Prostate gland (tissue), 2 donors: ENCODE measurements at places on chromosomes 1 and 21. TPM values are rescaled to one million over a fixed set of nuclear protein-coding genes. Genes with fewer than 3 reads are reported as not detected.
A peak's percentile ranks its signal among the peaks of the same experiment; 100 is the strongest.

The CD101 gene
- 1.1 TPM for total RNA-seq

The AUNIP gene
- 4.3 TPM for total RNA-seq

- no peaks in the 10 kb centered on the region for H3K36me3 ChIP-seq
- no peak overlapping the region for H3K27ac ChIP-seq
- no peak overlapping the region for H3K4me3 ChIP-seq
- H3K4me1 ChIP-seq: no peaks in the 10 kb centered on the region
Observed at GRCh38 chr21:25811186-25811585, 76.4 kb downstream of the GABPA start.

GRCh38 chr1:110570901-110571300, 35.3 kb downstream of the KCNA2 start:
- no peaks in the 10 kb centered on the region for H3K4me1 ChIP-seq
- no peaks in the 10 kb centered on the region for H3K27me3 ChIP-seq
- DNase-seq: no peak
- H3K36me3 ChIP-seq: no peaks in the 10 kb centered on the region

The BRINP3 gene
- total RNA-seq: 3.0 TPM

DNA sequence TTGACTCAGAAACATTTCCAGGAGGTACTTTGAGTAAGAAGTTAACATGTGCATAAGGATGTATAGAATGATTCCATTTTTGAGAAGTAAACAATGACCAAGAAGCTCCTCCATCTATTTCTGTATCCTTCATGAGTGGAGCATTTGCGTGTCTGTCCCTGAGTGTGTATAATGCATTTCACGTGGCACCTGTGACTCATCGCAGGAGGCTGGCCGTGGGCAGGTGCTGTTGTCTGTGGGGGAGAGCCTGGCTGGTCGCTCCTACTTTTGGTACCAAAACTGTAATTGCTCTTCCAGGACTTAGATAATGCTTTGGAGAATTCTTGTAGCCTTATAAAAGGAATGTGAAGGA, 16.5 kb downstream of the SLC37A1 start:
- H3K27me3 ChIP-seq: no peaks in the 10 kb centered on the region
- H3K4me3 ChIP-seq: no peak overlapping the region
- H3K27ac ChIP-seq: peak overlapping the region; percentile 95

- no peak overlapping the region for H3K27ac ChIP-seq
- no peak overlapping the region for H3K4me3 ChIP-seq
- H3K4me1 ChIP-seq: peaks cover 7% of the 10 kb centered on the region
- no peaks in the 10 kb centered on the region for H3K27me3 ChIP-seq
- H3K36me3 ChIP-seq: no peaks in the 10 kb centered on the region
- no peak for DNase-seq
Observed at GRCh38 chr1:183230413-183230812, 44.3 kb downstream of the LAMC2 start.

The PPFIA4 gene
- 0.50 TPM for total RNA-seq

GRCh38 chr1:58608297-58608696, 31.2 kb upstream of the TACSTD2 start:
- no peaks in the 10 kb centered on the region for H3K36me3 ChIP-seq
- DNase-seq: no peak
- H3K4me1 ChIP-seq: no peaks in the 10 kb centered on the region
- no peak overlapping the region for H3K4me3 ChIP-seq
- H3K27ac ChIP-seq: no peak overlapping the region

DNA sequence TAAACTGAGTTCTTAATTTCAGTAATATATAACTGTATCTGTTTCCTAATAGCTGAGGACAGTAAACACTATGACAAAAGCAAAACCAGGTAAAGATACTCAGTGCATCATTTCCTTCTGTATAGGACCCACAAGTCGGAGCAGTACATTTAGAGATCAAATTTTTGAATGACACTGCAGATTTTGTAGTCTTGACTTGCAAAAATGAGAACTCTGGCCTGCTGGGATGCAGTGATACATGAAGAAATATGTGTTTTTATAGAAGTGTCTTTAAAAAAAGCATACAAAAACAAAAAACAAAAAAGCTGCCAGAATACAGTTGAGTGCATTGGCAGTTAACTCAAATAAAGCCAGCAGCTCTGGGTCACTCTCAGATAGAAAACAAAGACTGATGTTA, 19.0 kb downstream of the GART start:
- H3K36me3 ChIP-seq: peaks cover 3% of the 10 kb centered on the region
- no peak overlapping the region for H3K27ac ChIP-seq
- H3K27me3 ChIP-seq: no peaks in the 10 kb centered on the region
- H3K4me3 ChIP-seq: no peak overlapping the region
- H3K4me1 ChIP-seq: no peaks in the 10 kb centered on the region

- no peaks in the 10 kb centered on the region for H3K27me3 ChIP-seq
- H3K4me1 ChIP-seq: no peaks in the 10 kb centered on the region
- H3K36me3 ChIP-seq: no peaks in the 10 kb centered on the region
- peak overlapping the region; percentile 91 for H3K4me3 ChIP-seq
- DNase-seq: peak; percentile 26
Observed at GRCh38 chr1:243849421-243850201, 432 bp downstream of the AKT3 start.

DNA sequence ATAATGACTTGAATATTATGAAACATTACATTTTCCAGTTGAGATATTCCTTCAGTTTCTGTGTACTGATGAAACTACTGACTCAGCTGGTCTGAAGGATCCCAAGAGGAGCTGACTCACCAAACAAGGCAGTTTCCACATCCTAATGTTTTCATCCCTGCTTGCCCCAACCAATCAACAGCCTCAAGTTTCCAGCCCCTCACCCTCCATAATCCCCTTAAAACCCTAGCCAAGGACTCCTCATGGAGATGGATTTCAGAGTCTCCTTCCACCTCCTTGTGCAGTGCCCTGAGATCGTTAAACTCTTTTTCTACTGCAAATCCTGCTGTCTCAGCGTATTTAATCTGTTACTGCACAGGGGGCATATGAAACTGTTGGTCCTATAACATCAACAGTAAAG, 83.1 kb upstream of the HAO2 start:
- H3K36me3 ChIP-seq: no peaks in the 10 kb centered on the region
- no peaks in the 10 kb centered on the region for H3K27me3 ChIP-seq
- H3K4me3 ChIP-seq: no peak overlapping the region
- DNase-seq: no peak
- H3K27ac ChIP-seq: no peak overlapping the region

DNA sequence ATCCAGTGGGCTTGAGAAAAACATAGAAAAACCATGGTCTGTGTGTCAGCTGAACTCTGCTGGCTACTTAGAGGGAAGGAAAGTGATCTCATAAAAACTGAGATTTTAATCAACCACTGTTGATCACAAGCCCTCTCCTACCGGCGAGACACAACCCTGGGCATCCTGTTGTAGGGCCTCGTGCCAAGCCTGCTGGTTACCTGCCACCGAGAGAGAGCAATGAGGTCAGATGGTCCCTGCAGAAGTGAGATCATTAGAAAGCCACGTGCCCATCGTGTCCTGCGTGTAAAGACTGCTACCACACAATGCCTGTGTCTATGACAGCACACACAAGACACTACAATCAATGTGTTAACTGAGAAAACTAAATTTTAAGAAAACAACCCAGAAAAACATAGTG, 41.7 kb upstream of the GPR153 start:
- no peak overlapping the region for H3K4me3 ChIP-seq
- no peaks in the 10 kb centered on the region for H3K4me1 ChIP-seq
- no peak for DNase-seq

DNA sequence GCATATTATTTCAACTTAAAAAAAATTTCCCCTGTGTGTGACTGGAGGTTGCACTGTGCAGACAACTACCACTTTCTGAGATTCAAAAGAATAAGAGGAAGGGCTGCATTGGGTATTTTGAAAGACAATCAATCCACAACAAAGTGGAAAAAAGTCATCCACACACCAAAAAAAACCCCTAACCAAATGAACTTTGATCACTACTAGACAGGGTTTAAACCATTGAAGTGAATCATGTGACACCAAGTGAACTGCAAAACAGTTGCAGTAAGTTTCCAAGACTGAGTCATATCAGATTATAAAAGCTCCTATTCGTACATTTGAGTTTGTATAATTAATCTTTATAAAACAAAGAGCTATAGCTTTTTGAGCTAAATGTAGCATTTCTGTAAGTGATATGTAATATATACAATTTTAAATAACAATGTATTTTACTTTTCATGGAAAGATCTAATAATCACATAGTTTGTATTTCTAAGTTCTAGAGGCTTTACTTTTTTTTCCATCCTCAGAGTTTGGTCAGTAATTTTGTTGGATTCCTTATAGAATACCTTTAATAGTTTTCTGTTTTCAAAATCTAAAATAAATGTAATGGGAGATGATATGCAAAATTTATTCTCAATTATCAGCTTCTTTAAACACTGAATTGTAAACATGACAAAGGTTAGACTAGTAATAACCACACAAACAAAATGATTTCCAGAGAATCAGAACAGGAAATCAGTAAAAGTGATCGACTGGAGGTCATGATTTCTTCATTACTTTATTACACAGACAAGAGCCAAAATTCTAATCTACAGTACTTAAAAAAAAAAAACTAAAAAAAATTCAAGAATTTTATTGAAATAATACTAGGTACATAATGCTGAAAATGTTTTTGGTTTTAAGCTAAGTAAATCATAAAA, 50.5 kb upstream of the GFI1 start:
- H3K4me3 ChIP-seq: no peak overlapping the region
- no peaks in the 10 kb centered on the region for H3K36me3 ChIP-seq
- H3K27me3 ChIP-seq: no peaks in the 10 kb centered on the region

- no peaks in the 10 kb centered on the region for H3K36me3 ChIP-seq
- no peaks in the 10 kb centered on the region for H3K4me1 ChIP-seq
- H3K27ac ChIP-seq: no peak overlapping the region
- DNase-seq: no peak
- H3K4me3 ChIP-seq: no peak overlapping the region
- no peaks in the 10 kb centered on the region for H3K27me3 ChIP-seq
Observed at GRCh38 chr1:220487297-220487820, 40.6 kb upstream of the MARK1 start.

DNA sequence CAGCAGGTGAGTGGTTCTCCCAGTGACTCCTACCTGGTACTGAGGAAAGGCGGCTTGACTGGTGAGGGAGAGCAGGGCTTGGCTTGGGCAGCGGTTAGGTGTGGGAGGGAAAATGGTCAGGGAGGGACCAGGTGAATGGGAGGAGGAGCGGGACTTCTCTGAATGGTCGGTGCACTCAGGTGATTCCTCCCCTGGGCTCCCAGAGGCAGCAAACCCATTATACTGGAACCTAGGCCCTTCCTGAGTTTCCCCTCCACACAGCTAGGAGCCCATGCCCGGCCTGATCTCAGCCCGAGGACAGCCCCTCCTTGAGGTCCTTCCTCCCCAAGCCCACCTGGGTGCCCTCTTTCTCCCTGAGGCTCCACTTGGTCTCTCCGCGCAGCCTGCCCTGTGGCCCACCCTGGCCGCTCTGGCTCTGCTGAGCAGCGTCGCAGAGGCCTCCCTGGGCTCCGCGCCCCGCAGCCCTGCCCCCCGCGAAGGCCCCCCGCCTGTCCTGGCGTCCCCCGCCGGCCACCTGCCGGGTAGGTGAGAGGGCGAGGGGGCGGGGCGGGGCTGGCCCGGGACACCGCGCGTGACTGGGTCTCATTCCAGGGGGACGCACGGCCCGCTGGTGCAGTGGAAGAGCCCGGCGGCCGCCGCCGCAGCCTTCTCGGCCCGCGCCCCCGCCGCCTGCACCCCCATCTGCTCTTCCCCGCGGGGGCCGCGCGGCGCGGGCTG, 2.3 kb downstream of the ARTN start:
- H3K36me3 ChIP-seq: no peaks in the 10 kb centered on the region
- H3K4me3 ChIP-seq: peak overlapping the region; percentile 47
- DNase-seq: peak; percentile 58
- no peaks in the 10 kb centered on the region for H3K4me1 ChIP-seq
- no peaks in the 10 kb centered on the region for H3K27me3 ChIP-seq
- peak overlapping the region; percentile 75 for H3K27ac ChIP-seq

- no peaks in the 10 kb centered on the region for H3K36me3 ChIP-seq
- H3K27ac ChIP-seq: no peak overlapping the region
- DNase-seq: no peak
Observed at GRCh38 chr1:92478393-92478792, 8.3 kb downstream of the GFI1 start.

DNA sequence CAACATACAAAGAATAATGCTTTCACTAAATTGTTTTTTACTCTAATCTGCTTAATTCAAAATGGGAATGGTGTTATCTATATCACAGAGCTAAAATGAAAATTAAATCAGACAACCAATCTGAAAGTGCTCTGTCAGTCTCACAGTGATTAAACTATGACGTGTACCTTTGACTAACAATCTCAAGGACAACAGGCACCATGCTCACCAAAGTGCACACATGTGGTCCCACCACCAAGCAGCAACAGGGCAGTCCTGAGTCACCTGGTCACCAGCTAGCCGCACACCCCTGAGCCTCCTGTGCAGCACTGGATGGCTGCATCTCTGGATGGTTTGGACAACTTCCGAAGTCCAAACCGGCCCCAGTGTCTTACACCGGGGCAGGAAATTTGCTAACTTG, 54.5 kb upstream of the NADK start:
- no peak overlapping the region for H3K27ac ChIP-seq
- no peak for DNase-seq
- peaks cover 12% of the 10 kb centered on the region for H3K4me1 ChIP-seq
- H3K4me3 ChIP-seq: no peak overlapping the region
- no peaks in the 10 kb centered on the region for H3K36me3 ChIP-seq

- no peaks in the 10 kb centered on the region for H3K27me3 ChIP-seq
- no peaks in the 10 kb centered on the region for H3K4me1 ChIP-seq
- DNase-seq: no peak
- no peak overlapping the region for H3K4me3 ChIP-seq
- H3K36me3 ChIP-seq: no peaks in the 10 kb centered on the region
Observed at GRCh38 chr1:163076981-163077761, 8.0 kb downstream of the RGS4 start.

The F5 gene
- total RNA-seq: 1.1 TPM

GRCh38 chr1:231374394-231374793, 36.3 kb downstream of the SPRTN start:
- no peaks in the 10 kb centered on the region for H3K4me1 ChIP-seq
- H3K36me3 ChIP-seq: no peaks in the 10 kb centered on the region
- no peak overlapping the region for H3K4me3 ChIP-seq
- no peak overlapping the region for H3K27ac ChIP-seq
- DNase-seq: no peak

DNA sequence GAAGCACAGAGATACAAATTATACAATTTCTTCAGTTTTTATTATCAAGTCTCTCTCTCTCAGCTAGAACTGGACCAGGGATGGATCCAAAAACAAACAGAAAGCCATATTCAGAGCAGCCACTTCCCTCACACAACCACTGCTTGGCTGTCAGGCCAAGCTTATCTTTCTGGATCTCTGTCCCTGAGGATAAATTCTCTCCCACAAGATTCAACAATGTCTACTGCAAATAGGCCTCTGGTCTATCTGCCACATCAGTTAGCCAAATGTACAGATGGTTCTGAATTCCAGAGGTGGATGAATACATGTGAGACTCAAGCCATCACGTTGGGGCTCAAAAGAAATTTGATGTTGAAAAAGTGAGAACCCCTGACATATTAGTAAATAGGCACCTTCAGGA, 350.9 kb downstream of the LTN1 start:
- no peak overlapping the region for H3K4me3 ChIP-seq
- no peak for DNase-seq
- no peaks in the 10 kb centered on the region for H3K36me3 ChIP-seq
- H3K27ac ChIP-seq: no peak overlapping the region

The SPATA21 gene
- not detected for total RNA-seq
